ENCODE measurements at places on chromosomes 2 and 18.

DNA sequence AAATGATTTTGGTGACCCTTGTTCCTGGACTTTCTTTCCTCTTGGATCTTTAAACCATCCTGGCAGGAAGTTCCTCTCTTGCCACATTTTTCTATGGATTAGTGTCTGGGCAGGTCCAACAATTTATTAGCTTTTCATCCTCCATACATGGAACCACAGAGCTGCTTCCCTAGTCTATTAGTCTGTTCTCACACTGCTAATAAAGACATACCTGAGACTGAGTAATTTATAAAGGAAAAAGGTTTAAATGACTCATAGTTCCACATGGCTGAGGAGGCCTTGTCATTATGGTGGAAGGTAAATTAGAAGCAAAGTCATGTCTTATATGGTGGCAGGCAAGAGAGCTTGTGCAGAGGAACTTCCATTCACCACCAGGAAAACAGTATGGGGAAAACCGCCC is 122.9 kb downstream of the DDX1 start:
- no peak for DNase-seq

GRCh38 chr2:7444626-7445025 is 527.4 kb downstream of the RNF144A start:
- DNase-seq = no peak

DNA sequence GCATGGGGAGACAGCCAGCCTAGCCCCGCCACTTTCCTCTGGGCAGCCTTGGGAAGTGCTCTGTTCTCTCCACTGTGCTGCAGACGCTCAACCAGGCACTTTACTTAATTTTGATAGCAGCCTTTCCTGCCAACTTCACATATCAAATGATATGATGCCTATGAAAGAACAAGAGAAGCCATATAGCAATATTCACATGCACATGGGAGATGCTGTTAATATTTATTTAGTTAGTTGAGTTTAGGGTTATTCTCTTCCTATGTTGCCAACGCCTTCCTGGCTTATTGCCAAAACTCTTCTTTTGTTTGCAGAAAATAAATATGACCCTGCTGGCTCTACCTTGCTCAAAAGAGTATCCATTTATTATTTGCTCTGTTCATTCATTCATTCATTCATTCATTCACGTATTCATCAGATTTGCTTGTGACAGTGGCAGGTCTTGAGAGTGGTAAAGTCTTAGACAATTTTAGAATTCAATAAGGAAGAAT is 99.3 kb downstream of the GATA6 start:
- no peak for DNase-seq

- no peak for DNase-seq
Observed at GRCh38 chr2:131580187-131580586, 52.5 kb downstream of the CCDC74A start.

- no peak for DNase-seq
Observed at GRCh38 chr2:168530982-168531622, 75.0 kb downstream of the CERS6 start.

DNA sequence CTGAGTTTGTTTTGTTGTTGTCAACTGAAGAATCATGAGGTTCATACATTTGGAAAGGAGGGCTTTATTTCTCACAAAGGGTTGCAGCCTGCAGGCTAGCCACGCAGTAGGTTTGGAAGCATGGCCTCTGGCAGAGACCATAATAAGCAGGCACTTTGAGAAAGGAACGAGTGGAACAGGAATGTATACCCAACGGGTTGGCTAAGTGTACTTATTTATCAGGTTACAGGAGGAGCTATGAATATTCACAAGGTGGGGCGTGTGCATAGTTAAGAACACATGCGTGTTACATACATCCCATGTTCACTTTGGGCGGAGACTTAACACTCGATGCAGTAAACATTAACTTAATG is 30.1 kb upstream of the SH3RF3 start:
- no peak for DNase-seq

- no peak for DNase-seq
Observed at GRCh38 chr2:233832869-233833311, 21.4 kb downstream of the HJURP start.

DNA sequence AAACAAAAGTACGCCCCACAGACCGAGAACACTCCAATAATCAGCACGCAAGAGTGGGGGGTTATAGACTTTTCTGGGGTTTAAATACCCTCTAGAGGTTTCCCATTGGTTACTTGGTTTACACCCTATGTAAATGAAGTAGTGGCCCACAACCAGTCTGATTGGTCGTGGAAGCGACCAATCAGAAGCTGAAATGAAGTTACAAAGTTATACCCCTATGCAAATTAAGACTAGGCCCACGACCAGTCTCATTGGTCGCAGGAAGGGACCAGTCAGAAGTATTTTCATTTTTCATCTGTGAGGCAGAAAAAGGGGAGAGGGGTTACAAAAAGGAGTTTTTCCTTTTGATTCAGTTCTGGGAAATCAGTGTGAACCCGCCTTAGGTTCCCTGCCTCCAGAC is 55.3 kb upstream of the YWHAQ start:
- no peak for DNase-seq

DNA sequence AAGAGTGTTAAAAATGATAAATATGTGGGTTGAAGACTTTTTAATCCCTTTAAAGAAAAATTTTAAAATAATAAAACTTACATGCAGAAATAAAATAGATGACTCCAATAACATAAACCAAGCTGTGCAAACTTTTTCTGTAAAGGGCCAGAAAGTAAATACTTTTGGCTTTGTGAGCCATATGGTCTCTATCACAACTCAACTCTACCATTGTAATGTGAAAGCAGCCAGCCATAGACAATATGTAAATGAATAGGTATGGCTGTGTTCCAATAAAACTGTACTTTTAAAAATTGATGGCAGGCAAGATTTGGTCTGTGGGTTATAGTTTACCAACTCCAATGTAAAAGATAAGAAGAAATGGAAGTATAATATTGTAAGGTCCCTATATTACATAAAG is 45.2 kb downstream of the SNED1 start:
- DNase-seq = no peak

DNA sequence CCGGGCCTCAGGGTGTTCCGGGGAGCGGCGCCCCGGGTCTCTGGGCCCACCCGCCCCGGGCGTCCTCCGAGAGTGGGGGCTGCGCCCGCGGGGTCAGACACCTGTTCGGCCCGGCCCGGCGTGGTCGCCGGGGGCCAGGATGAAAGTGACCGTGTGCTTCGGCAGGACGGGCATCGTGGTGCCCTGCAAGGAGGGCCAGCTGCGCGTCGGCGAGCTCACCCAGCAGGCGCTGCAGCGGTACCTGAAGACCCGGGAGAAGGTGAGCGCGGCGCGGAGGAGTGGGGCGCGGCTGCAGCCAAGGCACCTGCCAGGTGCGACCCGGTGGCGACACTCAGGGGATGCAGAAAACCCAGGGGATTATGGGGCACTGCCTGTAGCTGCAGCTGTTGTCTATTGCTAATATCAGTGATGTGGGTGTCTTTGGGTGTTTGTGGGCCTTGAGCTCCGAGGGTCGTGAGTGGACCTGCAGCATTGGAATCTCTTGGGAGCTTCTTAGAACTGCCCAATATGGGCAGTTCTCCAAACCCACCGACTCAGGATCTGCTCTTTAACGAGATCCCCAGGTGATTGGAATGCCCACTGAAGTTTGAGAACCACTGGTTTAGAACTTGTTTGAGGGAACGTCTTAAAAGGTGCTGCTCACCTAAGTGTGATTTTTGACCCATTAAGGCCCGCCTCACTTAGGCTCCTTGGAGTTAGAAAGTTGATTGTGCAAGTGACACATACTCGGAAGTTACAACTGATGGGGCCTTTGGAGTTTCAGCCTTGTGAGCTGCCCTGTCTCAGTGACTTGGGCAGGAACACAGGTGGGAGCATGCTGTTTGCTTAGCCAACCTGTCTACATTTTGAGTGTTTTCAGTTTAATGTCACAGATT is 823 bp downstream of the PARD3B start:
- no peak for DNase-seq
